GM23338 (cell line): ENCODE measurements at places on chromosomes 6 and 20. TPM values are rescaled to one million over a fixed set of nuclear protein-coding genes. Genes with fewer than 3 reads are reported as not detected.

The ZNF311 gene
- 1.5 TPM in 2 replicates for polyA plus RNA-seq

The ADAM33 gene
- polyA plus RNA-seq: 2.4 and 2.8 TPM in 2 replicates

The AVP gene
- 0.60 and 1.4 TPM in 2 replicates for polyA plus RNA-seq

- DNase-seq: no peak
These were observed 112.0 kb downstream of the CDK19 start for GRCh38 chr6:110703010-110703905.

- DNase-seq: no peak
These were observed 315.5 kb downstream of the TENT5A start for GRCh38 chr6:81436990-81437389.
